ENCODE measurements at places on chromosomes 7 and 10.

GRCh38 chr10:78045237-78045636 lies 11.6 kb downstream of the RPS24 start:
- DNase-seq = no peak

GRCh38 chr10:49407552-49408137 lies 11.8 kb upstream of the DRGX start:
- peak; percentile 44 for DNase-seq

GRCh38 chr10:43254881-43255633 lies 11.8 kb downstream of the RASGEF1A start:
- DNase-seq = no peak

DNA sequence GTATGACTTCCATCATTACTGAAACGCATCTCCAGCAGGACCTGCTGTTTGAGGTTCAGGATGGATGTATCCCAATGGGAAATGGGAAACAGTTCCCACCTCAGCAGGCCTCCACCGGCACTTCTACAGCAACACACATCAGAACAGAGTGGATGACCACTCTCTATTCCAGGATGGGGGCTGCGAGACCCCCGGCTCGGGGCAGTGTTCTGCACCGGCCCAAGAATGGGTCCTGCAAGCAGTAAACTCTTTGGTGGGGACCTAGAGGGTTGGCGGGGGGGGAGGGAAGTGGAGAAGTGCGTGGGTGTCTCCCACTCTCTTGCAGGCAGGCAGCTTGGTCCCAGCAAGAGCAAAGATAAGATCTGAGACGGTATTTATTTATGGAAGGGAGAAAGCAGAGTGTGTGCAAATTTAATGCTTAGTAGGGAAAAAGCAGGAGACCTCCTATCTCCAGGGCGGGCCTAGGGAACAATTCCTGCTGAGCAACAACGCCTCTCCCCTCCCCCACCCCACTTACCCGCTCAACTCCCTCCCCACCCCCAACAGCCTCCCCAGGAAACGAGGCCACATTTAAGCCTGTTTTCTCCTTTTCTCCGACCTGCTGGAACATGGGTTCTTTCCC lies 4.0 kb downstream of the SFMBT2 start:
- DNase-seq = no peak

GRCh38 chr10:25747084-25747483 lies 186.9 kb upstream of the MYO3A start:
- DNase-seq = no peak

DNA sequence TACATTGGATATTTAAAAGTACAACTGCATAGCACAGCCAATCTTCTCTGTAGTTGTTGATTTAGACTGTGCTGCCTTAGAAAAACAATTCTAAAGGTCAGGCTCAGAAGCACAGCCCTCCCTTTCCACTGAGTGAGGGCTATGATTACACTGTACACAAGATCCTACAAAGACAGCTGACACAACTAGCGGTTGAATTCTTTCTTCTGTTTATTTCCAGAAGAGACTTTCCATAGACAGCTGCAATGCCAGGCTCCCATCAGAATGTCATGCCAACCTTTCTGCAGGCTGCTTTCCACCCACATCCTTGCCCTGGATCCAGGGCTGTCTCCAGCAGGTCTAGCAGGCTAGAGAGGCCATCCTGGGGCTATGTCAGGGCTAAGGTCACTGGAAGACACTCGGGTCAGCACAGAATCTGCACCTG lies 39.3 kb downstream of the FAM13C start:
- no peak for DNase-seq

DNA sequence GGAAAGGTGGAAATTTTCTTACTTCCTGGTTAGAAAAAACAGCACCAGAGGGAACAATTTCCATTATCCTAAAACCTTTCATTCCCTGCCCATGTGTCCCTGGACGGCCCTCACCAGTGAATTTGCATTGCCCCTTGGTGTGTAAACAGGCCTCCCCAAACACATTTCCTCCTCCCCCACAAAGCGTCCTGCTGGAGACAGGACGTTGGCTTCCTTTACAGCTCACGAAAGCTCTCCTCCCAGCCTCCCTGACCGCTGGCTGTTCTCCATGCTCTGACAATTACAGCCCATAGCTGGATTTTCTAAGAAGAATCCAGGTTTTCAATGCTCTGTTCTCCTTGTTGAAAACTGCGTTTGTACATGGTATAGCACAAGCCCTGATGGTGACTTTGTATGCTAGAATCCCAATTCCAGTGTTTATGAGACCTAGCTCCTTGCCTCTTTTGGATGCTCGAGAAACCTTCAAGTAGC lies 724.2 kb upstream of the CELF2 start:
- no peak for DNase-seq

DNA sequence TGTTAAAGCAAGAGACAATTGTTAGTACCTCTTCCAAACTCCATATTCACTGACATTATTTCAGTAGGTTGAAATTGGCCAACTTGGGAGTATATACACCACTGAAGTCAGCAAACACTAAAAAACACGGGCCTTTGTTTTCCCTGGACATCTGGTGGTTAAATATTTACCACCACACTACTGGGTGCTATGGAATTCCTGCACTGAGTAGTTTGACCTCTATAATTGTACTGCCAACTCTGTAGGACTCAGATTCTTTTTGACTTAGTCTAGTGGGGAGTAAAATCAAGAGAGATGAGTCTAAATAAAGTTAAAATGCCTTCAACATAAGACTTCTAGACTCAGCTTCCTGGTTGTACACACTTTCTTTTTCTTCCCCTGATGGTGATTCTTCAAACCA lies 41.3 kb upstream of the TES start:
- no peak for DNase-seq

GRCh38 chr10:74011017-74011416 lies 13.1 kb downstream of the VCL start:
- no peak for DNase-seq

- DNase-seq = no peak
Observed at GRCh38 chr10:42864575-42864974, 82.0 kb downstream of the BMS1 start.

DNA sequence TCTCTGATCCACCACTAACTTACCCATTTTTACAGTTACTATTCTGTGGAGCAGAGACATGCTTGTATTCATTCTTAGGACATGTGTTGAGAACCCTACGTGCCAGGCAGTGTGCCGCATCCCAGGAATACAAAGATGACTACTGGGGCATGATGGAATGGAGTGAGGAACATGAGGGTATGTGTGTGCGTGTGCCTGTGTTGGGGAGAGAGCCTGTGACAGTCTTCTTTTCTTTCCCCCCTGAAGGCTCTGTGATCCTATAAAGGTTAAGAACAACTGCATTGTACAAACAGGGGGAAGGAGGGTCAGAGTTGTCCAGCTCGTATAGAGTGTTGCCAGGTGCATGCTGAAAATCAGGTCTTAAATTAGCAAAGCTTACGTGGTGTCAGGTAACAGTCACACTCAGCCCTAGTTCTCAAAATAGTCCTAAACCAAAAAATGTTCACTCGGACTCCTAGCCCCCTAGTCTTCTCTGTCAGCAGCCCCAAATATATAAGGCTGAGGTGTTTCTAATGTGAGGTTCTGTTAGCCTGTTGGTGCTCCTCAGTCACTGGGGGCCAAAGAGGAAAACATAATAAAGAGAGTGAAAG lies 161.9 kb downstream of the CELF2 start:
- no peak for DNase-seq

- DNase-seq = no peak
Observed at GRCh38 chr7:151626422-151627115, 106.9 kb upstream of the RHEB start.

DNA sequence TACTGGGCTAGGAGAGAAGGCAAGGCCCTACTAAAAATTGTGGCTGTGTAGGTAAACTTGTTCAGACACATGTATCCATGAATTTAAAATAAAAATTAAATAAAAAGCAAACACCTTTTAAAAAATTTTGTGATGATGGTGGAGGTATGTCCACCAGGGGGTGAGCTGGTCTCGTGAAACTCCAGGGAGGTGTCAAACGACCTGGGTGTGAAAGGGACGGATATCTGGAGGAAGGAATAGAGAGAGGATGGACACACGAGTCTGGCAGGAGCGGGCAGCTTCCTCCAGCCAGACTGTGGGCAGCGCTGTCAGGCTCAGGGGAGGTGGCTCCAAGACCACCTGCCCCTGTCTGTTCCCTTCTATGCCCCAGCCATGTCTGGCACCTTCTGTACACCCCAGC lies 34.8 kb upstream of the DMBT1 start:
- DNase-seq = no peak

DNA sequence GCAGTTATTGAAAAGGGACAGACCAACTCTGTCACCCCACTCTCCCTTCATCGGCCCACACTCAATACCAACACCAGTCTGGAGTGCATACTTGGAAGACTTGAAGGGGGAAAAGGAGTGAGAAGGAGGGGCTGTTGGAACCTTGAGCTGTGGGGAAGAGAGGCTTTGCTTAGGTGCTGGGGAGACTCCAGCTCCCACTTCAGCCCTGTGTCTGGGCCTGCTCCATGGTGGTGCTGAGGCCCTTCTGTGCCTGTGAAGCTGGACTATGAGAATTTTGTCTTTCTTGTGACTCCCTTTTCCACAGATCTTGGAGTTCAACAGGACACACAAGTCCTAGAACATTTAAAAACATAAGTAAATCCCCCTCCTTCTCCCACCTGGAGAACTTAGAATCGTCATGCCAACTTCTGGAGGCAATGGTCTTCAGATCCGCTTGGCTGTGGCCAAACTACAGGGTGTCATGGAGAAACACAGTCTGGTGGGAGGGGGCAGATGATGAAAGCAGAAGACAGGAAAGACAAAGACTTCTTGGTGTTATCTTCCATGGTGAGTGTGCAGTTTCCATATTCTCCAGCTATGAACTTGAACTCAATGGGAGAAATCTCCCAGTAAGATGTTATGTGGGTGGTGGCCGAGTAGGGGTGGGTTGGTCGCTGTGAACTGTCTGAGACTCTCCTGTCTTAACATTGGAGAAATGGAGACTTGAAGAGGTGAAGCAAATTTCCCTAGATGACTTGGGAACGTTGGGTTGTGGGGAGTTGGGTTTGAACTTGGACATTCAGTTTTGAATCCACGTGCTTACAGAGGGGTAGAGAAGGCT lies 18.4 kb upstream of the GIMAP8 start:
- DNase-seq = no peak

DNA sequence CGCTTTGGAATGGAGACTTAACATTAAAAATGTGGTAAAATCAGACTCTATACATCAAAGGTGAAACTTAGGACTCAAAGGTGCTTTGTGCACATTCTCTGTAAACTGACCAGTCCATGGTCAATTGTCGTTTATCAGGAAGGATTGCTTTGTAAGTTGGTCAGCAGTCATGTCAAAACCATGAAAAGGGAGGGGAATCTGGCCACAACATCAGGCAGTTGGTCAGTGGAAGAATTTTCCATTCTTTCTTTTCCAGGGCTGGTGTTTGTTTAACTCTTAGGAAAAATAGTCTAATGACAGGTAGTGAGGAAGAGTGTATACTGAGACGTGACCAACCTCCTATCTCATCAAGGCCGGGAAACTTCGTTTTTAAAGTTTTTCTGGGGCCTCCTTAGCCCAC lies 226.5 kb downstream of the ADK start:
- DNase-seq = no peak

GRCh38 chr10:132671228-132672154 lies 114.5 kb downstream of the NKX6-2 start:
- DNase-seq = no peak

- no peak for DNase-seq
Observed at GRCh38 chr10:130141878-130142277, 5.7 kb downstream of the GLRX3 start.

- no peak for DNase-seq
Observed at GRCh38 chr10:30704026-30704600, 74.6 kb upstream of the LYZL2 start.

- no peak for DNase-seq
Observed at GRCh38 chr7:13055732-13056368, 368.4 kb downstream of the ARL4A start.

DNA sequence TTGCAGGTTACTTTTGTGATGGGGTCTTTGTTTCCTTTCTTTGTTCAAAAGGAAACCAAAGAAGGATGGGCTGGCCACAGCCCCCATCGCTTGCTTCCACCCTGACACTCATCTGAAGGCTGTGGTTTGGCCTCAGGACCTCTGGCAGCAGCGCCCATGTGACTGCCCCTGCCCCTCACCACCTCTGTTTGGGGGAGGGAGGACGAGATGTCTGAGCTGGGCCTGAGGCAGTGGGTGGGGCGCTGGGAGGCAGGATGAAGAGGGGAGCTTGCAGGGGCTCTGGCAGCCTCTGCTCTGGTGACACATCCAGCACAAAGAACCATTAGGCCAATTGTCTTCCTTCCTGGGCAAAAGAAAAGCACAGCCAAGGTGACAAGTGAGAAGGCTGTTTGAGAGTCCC lies 15.9 kb upstream of the CHST15 start:
- DNase-seq = no peak

DNA sequence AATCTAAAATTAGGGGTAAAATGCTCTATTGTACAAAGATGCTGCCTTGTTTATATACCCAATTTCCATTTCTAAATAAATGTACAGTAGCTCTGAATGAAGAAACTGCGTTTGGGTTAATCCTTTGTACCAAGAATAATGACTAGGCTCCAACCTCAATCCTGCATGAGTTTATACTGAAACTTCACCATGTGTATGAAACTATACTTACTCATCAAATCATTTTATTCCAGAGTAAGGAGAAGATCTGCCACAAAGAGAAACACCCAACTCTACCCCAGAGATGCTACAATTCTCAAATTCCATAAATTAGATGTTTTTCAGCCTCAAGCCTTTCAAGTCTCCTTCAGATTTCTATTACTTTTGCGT lies 53.8 kb upstream of the AKR1E2 start:
- no peak for DNase-seq

DNA sequence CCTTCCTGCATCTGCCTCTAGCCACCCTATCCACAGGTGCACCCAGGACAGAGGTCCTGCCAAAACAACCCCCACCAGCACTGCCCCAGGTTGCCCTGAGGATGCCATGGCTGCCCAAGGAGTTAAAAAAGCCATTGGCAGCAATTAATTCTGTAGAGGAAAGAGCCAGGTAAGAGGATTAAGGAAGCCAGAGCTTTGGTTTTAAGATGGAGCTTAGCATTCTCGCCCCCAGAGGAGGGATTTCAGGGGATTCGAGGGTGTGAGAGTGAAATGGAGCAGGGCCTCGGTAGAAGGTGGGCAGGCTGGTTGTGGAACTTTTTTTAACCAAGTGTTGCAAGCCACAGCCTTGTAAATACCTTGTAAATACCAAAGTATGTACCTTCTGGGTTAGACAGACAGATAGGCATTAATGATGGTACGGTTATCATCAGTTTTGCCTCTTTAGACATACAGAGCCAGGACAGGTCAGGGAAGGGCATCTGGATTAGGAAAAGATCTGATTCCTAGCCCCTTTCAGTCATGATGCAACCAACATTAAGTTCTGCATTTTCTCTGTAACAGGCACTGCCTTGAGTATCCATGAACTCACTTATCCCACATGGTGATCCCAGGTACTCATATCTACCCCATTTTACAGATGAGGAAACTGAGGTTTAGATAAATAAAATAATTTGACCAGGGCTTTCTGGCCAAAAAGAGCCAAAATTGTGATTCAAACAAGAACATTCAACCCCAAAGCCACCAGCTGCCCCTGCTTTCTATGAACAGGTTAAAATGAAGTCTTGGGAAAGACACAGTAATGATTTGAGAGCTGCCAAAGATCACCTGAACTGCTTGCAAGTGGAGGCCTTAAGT lies 120.7 kb upstream of the PPIF start:
- DNase-seq = no peak
